HepG2 (cell line): ENCODE measurements at places on chromosomes 7 and 10. TPM values are rescaled to one million over a fixed set of nuclear protein-coding genes. Genes with fewer than 3 reads are reported as not detected.

Gene RET
- polyA plus RNA-seq = not detected in 2 replicates

Gene OR2A12
- polyA plus RNA-seq = 0.18 TPM in 1 of 2 replicates, not detected in the other

DNA sequence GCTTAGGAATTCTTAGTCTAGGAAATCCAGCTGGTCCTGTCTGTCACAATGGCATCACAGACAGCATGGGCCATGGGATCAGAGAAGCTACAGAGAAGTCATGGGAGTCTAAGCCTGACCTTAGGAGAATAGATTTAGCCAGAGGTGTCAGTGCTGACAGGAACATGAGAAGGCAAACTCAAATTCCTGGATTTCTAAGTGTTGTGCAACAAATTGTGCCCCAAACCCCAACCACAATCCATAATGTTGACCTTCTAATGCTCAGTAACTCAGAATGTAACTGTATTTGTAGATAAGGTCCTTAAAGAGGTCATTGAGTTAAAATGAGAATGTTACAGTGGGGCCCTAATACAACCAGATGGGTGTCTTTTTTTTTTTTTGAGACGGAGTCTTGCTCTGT, 95.9 kb upstream of the RHOBTB1 start:
- no peaks in the 10 kb centered on the region for H3K27me3 ChIP-seq
- H3K4me3 ChIP-seq = no peak overlapping the region
- no peak overlapping the region for H3K27ac ChIP-seq
- peak; percentile 49 for DNase-seq

- H3K36me3 ChIP-seq = no peaks in the 10 kb centered on the region
- peaks cover 8% of the 10 kb centered on the region; the same call in 1 of the 2 replicates for H3K4me1 ChIP-seq
- no peak overlapping the region for H3K4me3 ChIP-seq
- DNase-seq = peak; percentile 17
- H3K27ac ChIP-seq = no peak overlapping the region
Measured at GRCh38 chr7:70812511-70812910, 319.4 kb upstream of the GALNT17 start.

- H3K27me3 ChIP-seq = no peaks in the 10 kb centered on the region
- DNase-seq = no peak
- no peaks in the 10 kb centered on the region for H3K4me1 ChIP-seq
- no peak overlapping the region for H3K27ac ChIP-seq
- H3K36me3 ChIP-seq = no peaks in the 10 kb centered on the region
Measured at GRCh38 chr7:26655781-26656180, 208.6 kb downstream of the SKAP2 start.
